ENCODE measurements at places on chromosomes 7 and 10.

GRCh38 chr10:15448598-15448997 lies 77.5 kb upstream of the FAM171A1 start:
- H3K36me3 ChIP-seq: no peaks in the 10 kb centered on the region
- H3K4me1 ChIP-seq: no peaks in the 10 kb centered on the region
- H3K27me3 ChIP-seq: peaks cover 39% of the 10 kb centered on the region
- no peak overlapping the region for H3K4me3 ChIP-seq

DNA sequence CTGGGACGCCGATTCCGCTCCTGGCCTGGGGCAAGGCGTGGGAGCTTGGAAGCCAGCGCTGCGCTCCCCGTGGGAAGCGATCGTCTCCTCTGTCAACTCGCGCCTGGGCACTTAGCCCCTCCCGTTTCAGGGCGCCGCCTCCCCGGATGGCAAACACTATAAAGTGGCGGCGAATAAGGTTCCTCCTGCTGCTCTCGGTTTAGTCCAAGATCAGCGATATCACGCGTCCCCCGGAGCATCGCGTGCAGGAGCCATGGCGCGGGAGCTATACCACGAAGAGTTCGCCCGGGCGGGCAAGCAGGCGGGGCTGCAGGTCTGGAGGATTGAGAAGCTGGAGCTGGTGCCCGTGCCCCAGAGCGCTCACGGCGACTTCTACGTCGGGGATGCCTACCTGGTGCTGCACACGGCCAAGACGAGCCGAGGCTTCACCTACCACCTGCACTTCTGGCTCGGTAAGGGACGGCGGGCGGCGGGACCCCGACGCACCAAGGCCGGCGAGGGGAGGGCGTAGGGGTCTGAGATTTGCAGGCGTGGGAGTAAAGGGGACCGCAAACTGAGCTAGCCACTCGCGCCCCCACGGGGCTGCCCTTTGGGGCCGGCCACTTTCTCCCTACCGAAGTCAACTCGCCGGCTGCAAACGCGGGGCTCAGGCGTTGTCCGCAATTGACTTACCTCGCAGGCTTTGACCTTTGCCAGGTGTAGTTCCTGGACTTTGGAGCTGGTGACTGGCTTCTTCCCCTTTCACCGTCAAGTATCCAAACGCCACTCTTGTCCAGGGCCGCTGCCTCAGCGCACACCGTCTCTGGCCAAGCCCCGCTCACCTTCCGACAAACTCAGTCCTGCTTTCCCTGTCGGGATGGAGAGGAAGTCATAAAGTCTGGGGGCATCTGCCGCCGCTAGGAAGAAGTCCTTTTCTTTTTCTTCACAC lies at the start of gene SCIN:
TSS of gene SCIN (plus strand) at position 187 of the 928 bp plus-strand sequence. CDS start at position 254, 67 bp downstream.
- H3K36me3 ChIP-seq: no peaks in the 10 kb centered on the region
- peak within 1 kb of the TSS; percentile 33 for H3K4me3 ChIP-seq
- H3K27ac ChIP-seq: no peak within 1 kb of the TSS
- H3K27me3 ChIP-seq: peaks cover 28% of the 10 kb centered on the region

DNA sequence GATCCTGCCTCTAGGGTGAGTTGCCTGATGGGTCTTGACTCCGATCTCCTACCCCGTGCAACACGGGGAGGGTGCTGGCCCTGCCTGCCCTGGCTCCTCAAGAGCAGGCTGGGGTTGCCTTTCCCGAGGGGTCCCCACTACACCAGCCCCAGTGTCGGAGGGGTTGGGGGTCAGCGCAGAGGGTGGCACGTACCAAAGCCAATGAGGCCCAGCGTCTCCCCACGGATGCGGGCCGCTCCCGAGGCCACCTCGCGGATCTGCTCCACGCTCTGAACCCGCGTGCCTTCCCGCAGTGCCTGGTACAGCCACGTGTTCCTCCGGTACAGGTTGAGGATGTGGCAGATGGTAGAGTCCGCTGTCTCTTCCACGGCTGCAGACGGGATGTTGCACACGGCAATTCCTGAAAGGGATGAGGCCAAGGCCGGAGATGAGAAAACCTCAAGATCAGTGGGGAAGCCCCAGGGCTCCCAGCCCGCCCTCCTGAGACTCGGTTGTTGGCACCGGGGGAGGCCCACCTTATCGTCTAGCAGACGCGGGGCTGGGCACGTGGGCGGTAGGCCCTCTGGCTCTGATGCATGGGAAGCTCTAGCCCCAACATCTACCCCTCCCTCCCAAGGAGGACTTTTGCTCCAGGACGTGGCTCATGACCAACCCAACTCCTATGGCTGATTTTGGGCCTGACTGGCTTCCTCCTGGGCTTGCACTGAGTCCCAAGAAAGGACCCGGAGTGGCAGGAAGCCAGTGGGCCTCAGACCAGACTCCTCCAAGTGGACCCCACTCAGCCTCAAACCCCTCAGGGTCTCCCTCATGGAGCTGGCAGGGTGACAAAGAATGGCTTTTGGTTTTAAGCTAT lies 56.1 kb downstream of the ZRANB1 start:
- no peak overlapping the region for H3K4me3 ChIP-seq
- peaks cover 72% of the 10 kb centered on the region for H3K36me3 ChIP-seq
- H3K4me1 ChIP-seq: peaks cover 32% of the 10 kb centered on the region

DNA sequence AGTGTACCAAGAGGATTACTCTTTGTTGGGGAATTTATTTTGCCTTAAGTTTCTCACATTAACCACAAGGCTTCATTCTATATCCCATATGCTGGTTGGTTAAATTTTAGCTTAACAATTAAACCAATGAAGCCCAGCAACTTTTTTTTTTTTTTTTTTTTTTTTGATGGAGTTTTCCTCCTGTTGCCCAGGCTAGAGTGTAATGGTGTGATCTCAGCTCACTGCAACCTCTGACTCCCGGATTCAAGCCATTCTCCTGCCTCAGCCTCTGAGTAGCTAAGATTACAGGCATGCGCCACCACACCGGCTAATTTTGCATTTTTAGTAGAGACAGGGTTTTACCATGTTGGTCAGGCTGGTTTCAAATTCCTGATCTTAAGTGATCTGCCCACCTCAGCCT lies 75.0 kb upstream of the MKX start:
- no peak overlapping the region for H3K4me3 ChIP-seq
- H3K36me3 ChIP-seq: no peaks in the 10 kb centered on the region
- H3K27ac ChIP-seq: no peak overlapping the region
- H3K27me3 ChIP-seq: no peaks in the 10 kb centered on the region

GRCh38 chr10:98028168-98028770 lies 2.2 kb downstream of the CRTAC1 start:
- H3K4me3 ChIP-seq: no peak overlapping the region
- no peaks in the 10 kb centered on the region for H3K4me1 ChIP-seq

DNA sequence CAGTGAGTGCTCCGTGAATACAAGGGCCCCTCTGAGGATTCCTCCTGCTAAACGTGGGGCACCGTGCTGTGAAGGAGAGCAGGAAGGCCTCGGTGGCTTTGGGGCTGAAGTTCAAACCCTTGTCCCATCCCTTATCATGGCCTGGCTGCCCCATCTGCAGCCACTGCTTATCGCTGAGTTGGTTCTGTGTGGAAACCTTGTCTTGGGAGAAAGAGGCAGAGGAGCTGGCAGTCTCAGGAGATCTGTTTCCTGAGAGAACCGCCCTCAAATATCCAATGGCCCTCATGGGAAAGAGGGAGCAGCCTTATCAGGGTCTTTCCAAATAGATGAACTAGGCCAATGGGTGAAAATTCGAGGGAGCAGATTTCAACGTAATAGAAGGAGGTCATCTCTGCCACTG lies 52.0 kb upstream of the NRF1 start:
- H3K4me3 ChIP-seq: no peak overlapping the region
- no peak overlapping the region for H3K27ac ChIP-seq
- peaks cover 27% of the 10 kb centered on the region for H3K27me3 ChIP-seq

All from IMR-90 (cell line).